ENCODE measurements at places on chromosomes 3 and 15. TPM values are rescaled to one million over a fixed set of nuclear protein-coding genes. Genes with fewer than 3 reads are reported as not detected.

Gene CCK
- total RNA-seq: not detected

Gene NOX5
- not detected for total RNA-seq

Gene SLC27A2
- 15.0 TPM for total RNA-seq

Gene CCR1
- not detected for total RNA-seq

Gene LRRK1
- total RNA-seq: 0.29 TPM

Gene TM4SF1
- total RNA-seq: not detected

Gene DOCK3
- total RNA-seq: 1.9 TPM

- H3K4me1 ChIP-seq: peaks cover 18% of the 10 kb centered on the region
- no peak overlapping the region for H3K27ac ChIP-seq
- H3K36me3 ChIP-seq: no peaks in the 10 kb centered on the region
- DNase-seq: peak; percentile 32
- H3K27me3 ChIP-seq: no peaks in the 10 kb centered on the region
Observed at GRCh38 chr3:125585595-125586223, 9.6 kb downstream of the OSBPL11 start.

DNA sequence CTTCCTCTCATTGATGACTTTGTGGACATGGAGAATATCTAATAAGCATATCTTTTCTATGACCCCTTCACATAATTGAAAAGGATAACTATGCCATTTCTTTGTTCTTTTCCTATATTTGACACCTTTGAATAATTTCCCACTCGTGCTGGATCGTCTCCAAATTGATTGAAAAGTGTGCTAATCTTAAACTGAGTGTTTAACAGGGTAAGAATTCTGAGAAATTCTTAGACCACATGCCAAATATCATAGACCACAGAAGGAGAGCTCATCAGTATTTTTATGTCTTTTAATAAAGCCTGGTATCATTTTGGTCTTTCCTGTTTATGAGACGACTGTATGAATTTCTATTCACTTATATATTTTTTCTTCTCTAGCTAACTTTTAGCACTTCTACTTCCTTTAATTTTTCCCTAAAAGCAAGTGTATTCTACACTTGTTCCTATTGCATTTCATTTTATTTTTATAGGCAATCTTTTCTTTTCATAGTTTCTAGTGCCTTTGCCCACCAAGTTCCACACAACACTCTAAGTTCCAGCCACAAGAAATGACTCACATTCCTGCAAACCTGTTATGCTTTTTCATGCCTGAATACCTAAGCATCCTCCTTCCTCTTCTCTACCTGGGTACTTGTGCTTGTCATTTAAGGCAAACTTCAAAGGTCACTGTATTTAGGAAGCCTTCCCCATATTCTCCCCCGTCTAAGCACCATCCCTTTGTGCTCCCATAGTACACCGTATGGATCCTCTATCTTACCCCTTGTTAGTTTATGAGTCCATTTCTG is 30.1 kb downstream of the KBTBD8 start:
- no peaks in the 10 kb centered on the region for H3K27me3 ChIP-seq
- H3K36me3 ChIP-seq: no peaks in the 10 kb centered on the region
- no peak for DNase-seq
- no peak overlapping the region for H3K4me3 ChIP-seq

DNA sequence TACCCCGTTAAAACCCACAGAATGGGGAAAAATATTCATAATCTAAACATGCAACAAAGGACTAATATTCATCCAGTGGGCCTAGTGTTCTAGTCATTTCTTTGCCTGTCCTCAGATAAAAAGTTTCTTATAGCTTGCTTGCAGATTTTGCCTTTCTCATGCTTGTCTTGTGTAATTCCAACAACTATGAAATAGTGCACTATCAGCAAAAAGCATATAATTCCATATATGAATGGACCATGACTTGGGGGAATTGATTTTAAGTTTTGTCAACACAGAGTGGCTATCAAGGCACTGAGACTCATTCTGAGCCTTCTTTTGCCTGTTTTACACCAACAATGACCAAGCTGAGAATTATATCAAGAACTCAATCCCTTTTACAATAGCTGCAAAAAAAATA is 278.6 kb upstream of the GPR149 start:
- H3K27ac ChIP-seq: no peak overlapping the region
- no peak overlapping the region for H3K4me3 ChIP-seq
- H3K36me3 ChIP-seq: no peaks in the 10 kb centered on the region
- no peaks in the 10 kb centered on the region for H3K27me3 ChIP-seq
- H3K4me1 ChIP-seq: no peaks in the 10 kb centered on the region

DNA sequence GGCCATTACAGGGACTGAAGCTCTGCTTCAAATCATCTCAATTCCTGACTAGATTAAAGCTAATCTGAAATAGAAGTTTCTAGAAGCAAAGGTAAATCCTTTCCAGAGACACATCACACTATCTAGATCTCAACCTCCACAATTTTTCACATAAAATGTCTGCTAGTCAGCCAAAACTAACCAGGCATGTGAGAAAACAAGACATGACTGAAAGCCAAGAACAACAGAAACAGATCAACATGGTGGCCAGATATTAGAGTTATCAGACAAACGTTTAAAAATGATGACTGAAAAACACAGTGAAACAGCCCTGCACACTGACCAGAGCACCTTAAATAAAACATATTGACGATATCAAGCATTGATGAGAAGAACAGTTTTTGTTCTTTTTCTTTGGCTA is 59.1 kb downstream of the SUMF1 start:
- H3K27ac ChIP-seq: no peak overlapping the region
- peaks cover 34% of the 10 kb centered on the region for H3K4me1 ChIP-seq
- no peak overlapping the region for H3K4me3 ChIP-seq
- H3K36me3 ChIP-seq: peaks cover 32% of the 10 kb centered on the region
- H3K27me3 ChIP-seq: no peaks in the 10 kb centered on the region
- no peak for DNase-seq

DNA sequence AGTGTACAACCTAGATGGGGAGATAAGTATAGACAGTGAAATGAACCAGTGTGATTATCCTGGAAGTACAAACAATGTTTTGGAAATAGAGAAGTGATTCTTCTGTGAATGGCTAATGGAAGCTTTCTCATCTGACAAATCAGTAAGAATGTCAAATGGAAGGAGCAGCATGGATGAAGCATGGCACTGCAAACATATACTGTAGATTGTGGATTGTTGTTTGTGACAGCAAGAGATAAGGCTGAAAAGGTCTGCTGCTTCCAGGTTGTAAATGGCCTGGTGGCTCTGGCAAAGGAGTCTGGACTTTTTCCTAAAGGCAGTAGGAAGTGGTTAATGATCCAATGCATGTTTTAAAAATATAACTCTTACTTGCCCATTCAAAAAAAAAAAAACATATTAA is 71.3 kb downstream of the FBN1 start:
- H3K36me3 ChIP-seq: no peaks in the 10 kb centered on the region
- H3K27me3 ChIP-seq: no peaks in the 10 kb centered on the region
- no peak for DNase-seq

DNA sequence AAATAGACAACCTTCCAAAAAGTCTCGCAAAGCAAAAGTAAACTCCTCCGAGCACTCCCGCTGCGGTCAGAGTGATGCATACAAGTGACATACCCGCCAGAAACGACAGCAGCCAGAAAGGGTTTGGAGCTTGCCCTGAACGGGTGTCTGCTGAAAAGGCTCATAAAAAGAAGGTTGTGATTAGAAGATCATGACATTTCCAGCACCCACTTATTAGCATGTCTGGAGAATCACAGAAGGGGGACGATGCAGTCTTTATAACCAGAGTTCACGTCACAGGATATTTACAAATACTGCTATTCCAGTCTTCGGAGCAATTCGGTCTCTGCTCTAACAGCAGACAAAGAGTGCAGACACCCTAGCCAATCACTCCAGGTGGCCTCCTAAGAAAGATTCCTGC is 59.1 kb upstream of the FRMD4B start:
- no peak for DNase-seq
- no peaks in the 10 kb centered on the region for H3K36me3 ChIP-seq
- peaks cover 22% of the 10 kb centered on the region for H3K27me3 ChIP-seq
- no peak overlapping the region for H3K27ac ChIP-seq
- H3K4me1 ChIP-seq: peaks cover 1% of the 10 kb centered on the region

GRCh38 chr3:106862067-106862466 is 515.2 kb upstream of the CCDC54 start:
- no peaks in the 10 kb centered on the region for H3K4me1 ChIP-seq
- no peak overlapping the region for H3K27ac ChIP-seq
- no peak for DNase-seq
- peaks cover 2% of the 10 kb centered on the region for H3K27me3 ChIP-seq
- H3K4me3 ChIP-seq: no peak overlapping the region

- no peaks in the 10 kb centered on the region for H3K36me3 ChIP-seq
- peaks cover 13% of the 10 kb centered on the region for H3K27me3 ChIP-seq
- H3K4me3 ChIP-seq: no peak overlapping the region
- no peak overlapping the region for H3K27ac ChIP-seq
- H3K4me1 ChIP-seq: peaks cover 26% of the 10 kb centered on the region
Observed at GRCh38 chr3:45067486-45067885, 41.4 kb downstream of the CLEC3B start.

GRCh38 chr3:135458541-135459322 is 506.8 kb upstream of the PPP2R3A start:
- H3K4me1 ChIP-seq: no peaks in the 10 kb centered on the region
- no peaks in the 10 kb centered on the region for H3K27me3 ChIP-seq
- no peaks in the 10 kb centered on the region for H3K36me3 ChIP-seq

- H3K27ac ChIP-seq: no peak overlapping the region
- H3K4me3 ChIP-seq: no peak overlapping the region
- H3K4me1 ChIP-seq: peaks cover 4% of the 10 kb centered on the region
Observed at GRCh38 chr3:138877226-138877625, 42.5 kb upstream of the PIK3CB start.

- H3K27ac ChIP-seq: no peak overlapping the region
- H3K27me3 ChIP-seq: no peaks in the 10 kb centered on the region
- no peak for DNase-seq
- no peaks in the 10 kb centered on the region for H3K4me1 ChIP-seq
- H3K36me3 ChIP-seq: peaks cover 7% of the 10 kb centered on the region
Observed at GRCh38 chr3:94099311-94099710, 36.5 kb downstream of the NSUN3 start.
